ENCODE measurements at places on chromosomes 13 and 19.

GRCh38 chr19:15629003-15629880, 11.5 kb upstream of the CYP4F3 start:
- DNase-seq: peak; percentile 10

GRCh38 chr13:112445411-112446271, 69.5 kb downstream of the SPACA7 start:
- no peak for DNase-seq

GRCh38 chr13:47908197-47908902, 92.7 kb downstream of the SUCLA2 start:
- DNase-seq: no peak

- DNase-seq: no peak
Measured at GRCh38 chr13:93955904-93956303, 523.6 kb downstream of the DCT start.

GRCh38 chr13:47420020-47420419, 523.2 kb upstream of the HTR2A start:
- no peak for DNase-seq

DNA sequence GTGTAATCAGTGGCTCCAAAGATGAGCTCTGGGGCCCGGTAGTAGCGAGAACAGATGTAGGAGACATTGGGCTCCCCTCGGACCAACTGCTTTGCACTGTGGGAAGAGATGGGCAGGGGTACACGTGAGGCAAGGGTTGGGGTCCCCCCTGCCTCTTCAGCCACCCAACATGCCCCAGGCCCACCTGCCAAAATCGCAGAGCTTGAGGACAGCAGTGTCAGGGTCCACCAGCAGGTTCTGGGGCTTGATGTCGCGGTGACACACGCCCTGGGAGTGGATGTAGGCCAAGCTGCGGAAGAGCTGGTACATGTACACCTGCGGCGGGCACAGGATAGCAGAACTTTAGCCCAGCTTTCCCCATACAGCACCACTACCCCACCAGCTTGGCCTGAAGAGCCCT, 8.0 kb downstream of the GSK3A start:
- DNase-seq: no peak

DNA sequence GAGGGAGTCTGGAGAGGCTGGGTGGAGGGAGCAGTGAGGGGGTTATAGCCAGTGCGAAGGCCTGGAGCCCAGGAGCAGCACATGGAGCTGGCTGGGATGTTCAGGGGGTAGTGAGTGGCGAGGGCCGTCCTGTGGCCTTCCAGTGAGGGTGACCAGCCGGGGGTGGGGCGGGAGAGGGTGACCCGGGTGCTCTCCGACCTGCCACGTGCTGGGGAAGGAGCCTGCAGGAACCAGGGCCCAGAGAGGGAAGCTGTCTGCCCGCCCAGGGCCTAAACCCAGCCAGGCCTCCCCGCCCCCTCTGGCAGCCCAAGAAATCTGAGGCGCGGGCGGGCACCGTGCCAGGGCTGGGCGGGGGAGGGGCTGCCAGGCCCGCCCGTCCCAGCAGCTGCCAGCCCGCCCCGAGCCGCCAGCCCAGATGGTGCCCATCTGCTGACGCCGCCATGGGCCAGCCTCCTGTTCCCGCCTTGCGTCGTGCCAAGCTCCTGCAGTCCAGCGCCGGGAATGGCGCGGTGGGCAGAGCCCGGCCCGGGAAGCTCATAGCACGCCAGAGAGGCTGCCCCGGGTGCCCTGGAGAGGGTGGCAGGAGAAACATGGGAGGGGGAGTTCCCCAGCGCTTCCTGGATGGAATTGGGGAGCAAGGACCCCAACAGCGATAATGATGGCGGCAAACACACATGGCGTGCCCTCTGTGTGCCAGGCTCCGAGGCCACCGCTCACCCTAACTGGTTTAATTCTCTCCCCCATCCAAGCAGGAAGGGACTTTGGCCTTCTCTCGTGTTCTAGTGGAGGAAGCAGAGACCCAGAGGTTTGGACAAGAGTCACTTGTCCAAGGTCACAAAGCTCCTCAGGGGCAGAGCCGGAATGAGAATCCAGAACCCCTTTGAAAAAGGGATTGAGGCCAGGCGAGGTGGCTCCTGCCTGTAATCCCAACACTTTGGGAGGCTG, 21.5 kb downstream of the NFIC start:
- DNase-seq: peak; percentile 81

- no peak for DNase-seq
Measured at GRCh38 chr19:15622991-15623390, 8.0 kb downstream of the CYP4F8 start.

GRCh38 chr19:40200341-40201099, 9.3 kb downstream of the MAP3K10 start:
- DNase-seq: no peak

- no peak for DNase-seq
Measured at GRCh38 chr13:91311491-91311890, 36.0 kb upstream of the MIR17HG start.

DNA sequence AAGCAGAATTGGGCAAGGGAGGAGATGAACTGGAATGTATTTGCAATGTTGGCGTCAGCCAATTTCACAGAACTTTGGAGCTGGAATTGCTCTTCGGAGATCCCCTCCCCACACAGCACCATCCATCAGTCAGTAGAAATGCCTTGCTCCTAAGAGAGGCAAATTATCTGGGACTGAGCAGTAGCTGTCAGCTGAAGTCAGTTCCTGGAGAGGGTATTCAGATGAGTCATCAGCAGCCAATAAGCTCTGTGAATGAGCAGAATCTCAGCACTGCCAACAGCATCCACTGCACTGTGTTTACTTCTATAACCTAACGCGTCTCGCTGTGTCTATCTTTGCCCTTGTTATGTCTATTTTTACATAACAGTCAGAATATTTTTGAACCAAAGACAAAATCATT, 213.7 kb downstream of the SLITRK5 start:
- DNase-seq: peak; percentile 22

DNA sequence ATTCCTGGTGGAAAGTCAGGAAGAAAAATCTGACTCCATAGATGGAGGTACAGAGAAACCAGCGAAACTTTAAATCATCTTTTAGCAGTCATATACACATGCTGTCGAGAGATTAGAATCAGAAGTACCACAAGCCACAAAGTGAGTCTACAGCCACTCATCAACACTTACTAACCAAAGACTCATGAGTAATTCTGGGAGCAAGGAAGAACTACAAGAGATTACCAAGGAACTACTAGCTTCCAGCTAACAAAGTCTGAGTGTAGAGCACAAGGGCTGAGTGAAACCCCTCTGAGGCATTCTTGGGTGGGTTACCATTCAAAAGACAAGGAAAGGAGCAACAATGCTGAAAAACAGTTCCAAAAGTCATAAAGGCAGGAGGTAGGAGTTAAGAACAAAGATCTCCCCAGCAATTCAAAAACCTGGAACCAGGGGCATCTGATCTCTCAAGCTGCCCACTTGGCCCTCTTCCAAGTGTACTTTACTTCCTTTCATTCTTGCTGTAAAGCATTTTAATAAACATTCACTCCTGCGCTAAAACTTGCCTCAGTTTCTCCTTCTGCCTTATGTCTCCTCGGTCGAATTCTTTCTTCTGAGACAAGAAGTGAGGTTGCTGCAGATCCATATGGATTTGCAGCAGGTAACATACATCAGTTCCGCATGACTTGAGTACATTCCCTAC, 13.0 kb downstream of the RBM26 start:
- no peak for DNase-seq

GRCh38 chr13:102580552-102581169, 16.1 kb upstream of the TPP2 start:
- peak; percentile 84 for DNase-seq

GRCh38 chr13:98783856-98784478, 31.5 kb upstream of the SLC15A1 start:
- no peak for DNase-seq

DNA sequence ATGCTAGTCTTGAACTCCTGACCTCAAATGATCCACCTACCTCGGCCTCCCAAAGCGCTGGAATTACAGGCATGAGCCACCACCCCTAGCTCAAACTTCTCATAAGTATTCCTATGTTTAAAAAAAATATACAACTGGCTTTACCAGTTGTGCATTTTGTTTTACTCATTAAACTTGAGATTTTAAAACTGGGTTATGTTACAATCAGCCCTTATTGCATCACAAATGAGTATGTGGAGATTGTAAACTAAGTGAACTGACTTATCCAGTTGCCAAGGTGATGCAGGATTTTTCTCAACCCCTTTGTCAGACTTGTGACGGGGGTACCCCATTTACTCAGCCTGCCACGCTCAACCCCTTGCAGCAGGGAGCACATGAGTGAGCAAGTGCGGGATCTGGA, 14.4 kb upstream of the GTF2F2 start:
- DNase-seq: no peak

DNA sequence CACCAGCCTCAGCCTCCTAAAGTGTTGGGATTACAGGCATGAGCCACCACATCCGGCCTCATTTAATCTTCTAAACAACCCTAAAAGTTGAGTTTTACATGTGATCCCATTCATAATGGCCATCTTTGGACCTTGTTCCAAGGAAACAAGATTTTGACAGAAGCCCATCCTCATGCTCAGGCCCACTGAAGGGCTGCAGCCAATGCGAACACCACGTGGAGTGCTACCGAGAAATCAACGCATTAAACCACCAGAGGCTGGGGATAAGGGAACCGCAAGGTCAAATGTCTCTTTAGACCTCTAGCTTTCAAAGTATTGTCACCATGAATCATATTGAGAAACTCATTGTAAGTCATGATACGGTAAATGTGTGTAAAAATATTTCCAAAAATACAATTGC, 49.4 kb upstream of the DOCK9 start:
- no peak for DNase-seq

GRCh38 chr19:1953037-1953436, 12.1 kb downstream of the CSNK1G2 start:
- no peak for DNase-seq

DNA sequence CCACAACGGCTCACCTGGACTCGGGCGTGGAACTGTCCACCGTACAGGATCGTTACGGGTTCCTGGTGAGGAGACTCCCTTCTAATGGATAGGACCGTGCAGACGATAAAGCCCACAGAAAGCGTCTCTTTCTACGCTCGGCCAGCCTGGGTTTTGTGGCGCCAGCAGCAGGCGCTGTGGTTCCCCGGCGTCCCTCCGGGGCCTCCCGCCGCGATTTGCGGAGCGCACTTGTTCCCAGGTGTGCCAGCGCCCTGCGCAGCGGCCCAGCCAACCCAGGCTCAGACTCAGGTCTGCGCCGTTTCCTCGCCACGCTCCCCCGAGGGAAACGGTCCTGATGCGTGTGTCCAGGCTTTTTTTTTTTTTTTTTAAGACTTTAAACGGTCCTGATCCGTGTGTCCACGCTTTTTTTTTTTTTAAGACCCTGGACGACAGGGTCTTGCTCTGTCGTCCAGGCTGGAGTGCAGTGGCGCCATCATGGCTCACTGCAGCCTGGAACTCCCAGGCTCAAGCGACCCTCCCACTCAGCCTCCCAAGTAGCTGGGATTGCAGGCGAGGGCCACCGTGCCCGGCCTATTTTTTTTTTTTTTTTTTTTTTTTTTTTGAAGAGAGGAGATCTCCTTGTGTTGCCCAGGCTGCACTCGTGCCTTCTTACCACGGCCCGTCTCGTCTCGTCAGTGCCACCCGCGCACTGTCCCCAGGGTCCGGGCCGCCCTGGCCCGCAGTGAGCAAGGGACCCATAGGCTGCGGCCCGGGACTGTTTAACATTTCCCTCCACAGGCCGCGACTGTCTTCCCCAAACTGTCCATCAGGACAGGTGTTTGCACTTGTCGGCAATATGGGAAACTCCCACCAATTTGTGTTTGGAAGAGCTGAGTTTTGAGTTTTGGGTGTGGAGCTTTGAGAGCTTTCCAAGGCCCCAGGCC, 23.8 kb downstream of the GJA3 start:
- no peak for DNase-seq

- DNase-seq: no peak
Measured at GRCh38 chr19:51546650-51547396, 15.4 kb upstream of the SIGLEC6 start.

DNA sequence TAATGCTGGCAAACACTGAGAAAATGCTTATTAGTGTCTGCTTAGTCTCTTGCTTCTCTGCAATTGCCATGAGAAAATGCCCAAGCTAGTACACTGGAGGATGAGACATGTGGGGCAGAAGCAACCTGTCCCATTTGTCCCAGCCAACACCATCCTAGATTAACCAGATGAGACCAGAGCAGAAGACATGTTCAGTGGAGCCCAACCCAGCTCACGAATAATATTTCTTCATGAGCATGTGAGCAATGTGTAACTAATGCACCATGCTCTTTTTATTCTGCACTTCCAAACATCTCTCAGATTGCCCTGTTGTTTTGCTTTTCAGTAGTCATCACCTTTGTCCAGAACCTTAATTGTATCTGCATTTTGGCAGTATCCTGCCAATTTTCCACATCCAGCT, 21.4 kb downstream of the KL start:
- no peak for DNase-seq

DNA sequence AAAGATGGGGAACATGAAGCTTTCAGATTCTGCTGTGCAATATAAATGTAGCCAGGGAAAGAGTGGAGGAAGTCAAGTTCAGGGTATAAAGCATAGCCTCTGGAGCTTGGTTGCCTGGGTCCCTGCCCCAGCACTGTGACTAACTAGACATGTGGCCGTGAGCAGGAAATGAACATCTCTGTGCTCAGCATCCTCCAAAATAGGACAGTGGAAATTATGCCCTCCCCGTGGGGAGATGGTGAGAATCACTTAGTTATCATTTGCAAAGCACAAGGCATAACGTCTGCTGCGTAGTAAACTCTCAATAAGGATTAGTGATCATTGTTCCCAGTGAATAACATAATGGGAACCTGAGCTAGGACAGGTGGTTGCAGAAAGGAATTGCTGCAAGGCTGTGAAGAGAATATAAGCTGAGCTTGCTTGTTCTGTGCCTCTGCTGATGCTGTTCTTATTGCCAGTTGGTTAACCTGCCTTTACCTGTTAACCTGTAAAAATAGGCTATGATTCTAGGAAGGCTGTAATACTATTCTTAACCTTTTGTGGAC, 441.0 kb downstream of the COG6 start:
- DNase-seq: no peak

GRCh38 chr13:94079876-94080275, 399.6 kb downstream of the DCT start:
- DNase-seq: no peak

GRCh38 chr13:33153421-33154404, 131.8 kb downstream of the STARD13 start:
- DNase-seq: no peak

- DNase-seq: no peak
Measured at GRCh38 chr19:52520013-52520412, 7.5 kb upstream of the ZNF808 start.

DNA sequence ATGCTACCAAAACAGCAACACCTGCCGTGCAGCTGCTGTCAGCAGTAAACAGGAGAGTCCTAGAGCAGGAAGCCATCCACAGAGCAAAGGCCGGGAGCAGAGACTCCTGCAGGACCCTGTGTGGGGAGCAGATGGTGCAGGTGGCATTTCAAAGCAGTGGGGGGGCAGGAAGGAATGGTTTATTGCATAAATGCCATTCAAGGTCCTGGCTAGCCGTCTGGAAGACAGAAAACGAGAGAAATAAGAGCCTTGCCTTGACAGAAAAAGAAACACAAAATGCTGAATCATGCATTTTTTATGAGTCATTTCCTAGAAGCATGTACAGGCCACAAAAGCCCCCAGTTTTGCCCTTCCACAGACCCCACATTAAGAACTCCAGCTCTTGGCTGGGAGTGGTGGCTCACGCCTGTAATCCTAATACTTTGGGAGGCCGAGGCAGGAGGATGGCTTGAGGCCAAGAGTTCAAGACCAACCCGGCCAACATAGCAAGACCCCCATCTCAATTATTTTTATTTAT, 5.4 kb downstream of the RSPH6A start:
- no peak for DNase-seq

- DNase-seq: no peak
Measured at GRCh38 chr13:108003626-108004025, 211.7 kb downstream of the LIG4 start.

- DNase-seq: no peak
Measured at GRCh38 chr13:114072421-114072820, 60.0 kb downstream of the RASA3 start.

All from NCI-H1694 (cell line).